ENCODE measurements at places on chromosomes 2 and 18. TPM values are rescaled to one million over a fixed set of nuclear protein-coding genes. Genes with fewer than 3 reads are reported as not detected.

GRCh38 chr2:134148172-134148571 lies 105.7 kb upstream of the MGAT5 start:
- no peak for DNase-seq

GRCh38 chr2:226873826-226874225 lies 38.0 kb downstream of the RHBDD1 start:
- DNase-seq: no peak

- DNase-seq: no peak
Observed at GRCh38 chr18:63867368-63868125, 20.0 kb upstream of the SERPINB2 start.

DNA sequence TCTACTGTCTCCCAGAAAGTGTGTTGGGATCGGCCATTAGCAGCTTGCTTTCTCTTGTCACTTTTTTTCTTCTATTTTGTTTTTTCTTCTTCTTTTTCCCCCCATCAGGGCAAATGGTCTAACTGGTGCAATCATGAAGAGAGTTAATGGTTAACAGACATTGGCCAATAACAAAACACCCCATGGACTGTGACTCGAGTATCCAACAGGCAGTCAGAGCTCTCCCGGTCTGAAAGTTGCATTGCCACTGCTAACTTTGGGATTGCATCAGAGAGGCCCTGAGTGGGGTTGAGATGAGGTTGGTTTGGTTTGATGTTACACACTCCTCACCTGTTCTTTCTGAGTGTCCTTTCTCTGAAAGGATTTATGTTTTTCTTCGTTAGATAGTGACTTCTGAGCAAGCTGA lies 12.9 kb upstream of the SNORC start:
- DNase-seq: no peak

- DNase-seq: peak; percentile 13
Observed at GRCh38 chr2:31319406-31320175, 85.6 kb downstream of the EHD3 start.

DNA sequence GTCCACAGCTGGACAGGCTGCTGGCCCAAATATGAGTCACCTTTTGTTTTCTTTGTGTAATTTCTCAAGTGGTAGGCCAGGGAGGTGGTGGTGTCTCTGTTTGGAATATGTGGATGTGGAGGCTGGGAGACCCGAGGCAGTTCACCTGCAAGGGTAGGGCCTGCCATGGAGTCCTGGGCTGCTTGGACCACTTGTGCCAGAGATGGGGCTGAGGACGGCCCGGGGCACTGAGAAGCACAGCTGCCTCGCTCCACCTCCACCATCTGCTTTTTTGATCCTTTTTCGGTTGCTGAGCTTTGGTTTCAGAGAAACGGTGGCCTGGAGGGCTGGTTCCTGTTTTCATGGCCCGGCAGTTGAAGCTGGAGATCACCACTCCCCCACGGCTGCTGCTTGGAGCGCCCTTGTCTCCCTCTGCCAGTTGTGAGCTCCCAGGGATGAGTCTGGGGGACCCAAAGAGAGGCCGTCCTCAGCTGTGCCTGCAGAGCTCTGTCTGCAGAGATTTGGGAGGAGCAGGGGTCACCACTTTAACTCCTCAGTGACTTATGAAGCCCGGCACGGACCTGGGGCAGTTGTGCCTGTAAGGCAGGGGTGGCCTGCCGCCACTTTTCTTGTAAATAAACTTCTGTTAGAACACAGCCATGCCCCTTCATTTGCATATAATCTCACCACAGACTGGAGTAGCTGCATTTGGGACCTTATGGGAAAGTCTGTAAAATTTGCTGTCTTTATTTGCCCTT lies 67.6 kb upstream of the MCFD2 start:
- DNase-seq: no peak

GRCh38 chr2:181142514-181142913 lies 162.1 kb downstream of the UBE2E3 start:
- DNase-seq: no peak

Gene RNF152
- total RNA-seq: 22.9 TPM

Gene RAB3GAP1
- 46.2 TPM for total RNA-seq

Data from SJCRH30 (cell line).